ENCODE measurements at places on chromosomes 6 and 20. TPM values are rescaled to one million over a fixed set of nuclear protein-coding genes. Genes with fewer than 3 reads are reported as not detected.

DACT2 gene
- not detected for total RNA-seq

WFDC2 gene
- 295 TPM for total RNA-seq

PLEKHG1 gene
- 9.7 TPM for total RNA-seq

- H3K27me3 ChIP-seq: peaks cover 51% of the 10 kb centered on the region
- H3K27ac ChIP-seq: no peak within 1 kb of the TSS
- no peak for DNase-seq
Measured at GRCh38 chr6:31614684-31615578, at the start of gene AIF1. AIF1 (plus strand) TSS chr6:31615234; CDS start chr6:31615330, 96 bp downstream.

All from Calu3 (cell line).